Gastroesophageal sphincter (tissue), 4 donors: ENCODE measurements at places on chromosomes 2 and 18. TPM values are rescaled to one million over a fixed set of nuclear protein-coding genes. Genes with fewer than 3 reads are reported as not detected.

The CNTNAP5 gene
- total RNA-seq: not detected

The AKAIN1 gene
- total RNA-seq: not detected

The CXCR1 gene
- total RNA-seq: not detected

The GAREM1 gene
- total RNA-seq: 8.2 TPM

The CELF4 gene
- 0.32 TPM for total RNA-seq

The RGPD3 gene
- 0.62 TPM for total RNA-seq

The KIF3C gene
- 10.4 TPM for total RNA-seq

The TLX2 gene
- 0.27 TPM for total RNA-seq

The SH3RF3 gene
- 10.9 TPM for total RNA-seq

The GKN2 gene
- not detected for total RNA-seq

The EGR4 gene
- not detected for total RNA-seq

The CFAP221 gene
- total RNA-seq: 0.66 TPM

DNA sequence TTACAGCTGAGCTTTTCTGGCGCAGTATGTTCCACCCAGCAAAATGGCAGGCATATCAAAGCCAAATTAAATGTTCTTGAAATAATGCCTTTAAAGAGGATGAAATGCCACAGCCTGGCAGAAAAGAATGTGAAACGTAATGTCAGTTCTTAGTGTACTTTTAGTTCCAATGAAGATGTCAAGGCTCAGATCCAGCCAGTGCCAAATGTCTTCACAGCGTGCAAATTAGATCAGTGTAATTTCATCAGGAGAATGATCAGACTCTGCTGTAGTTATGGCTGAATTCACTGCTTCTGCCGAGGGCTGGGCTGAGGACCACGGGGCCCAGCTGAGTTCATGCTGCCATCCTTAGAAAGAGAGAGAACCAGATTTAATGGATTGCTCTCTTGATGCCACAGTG is 78.7 kb upstream of the ITGA4 start:
- no peak for ATAC-seq

- no peak for ATAC-seq
Measured at GRCh38 chr18:10805587-10806118, 279.8 kb downstream of the NAPG start.

- ATAC-seq: peak; percentile 14
Measured at GRCh38 chr2:234991793-234992192, 40.0 kb downstream of the SH3BP4 start.

- no peak for ATAC-seq
Measured at GRCh38 chr2:98376996-98377395, 30.7 kb downstream of the CNGA3 start.

- no peak for ATAC-seq
Measured at GRCh38 chr2:160213511-160213910, 13.4 kb upstream of the ITGB6 start.

DNA sequence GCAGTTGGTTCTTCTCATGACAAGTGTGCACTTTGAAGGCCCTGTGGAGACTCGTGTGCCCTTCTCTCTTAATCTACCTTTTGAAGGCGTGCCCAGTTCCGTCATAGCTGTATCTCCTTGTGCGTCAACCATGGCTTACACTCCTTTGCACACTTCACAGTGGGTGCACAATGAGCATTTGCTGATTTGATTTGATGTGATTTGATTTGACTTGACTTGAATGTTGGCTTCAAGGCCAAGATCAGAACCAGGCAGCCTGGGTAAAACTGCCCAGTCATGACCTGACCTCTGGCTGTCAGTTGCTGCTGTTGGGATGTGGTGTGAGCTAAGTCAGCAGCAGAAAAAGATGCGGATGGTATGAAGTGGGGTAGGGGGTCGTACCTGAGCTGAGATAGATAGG is 670.3 kb upstream of the HS6ST1 start:
- no peak for ATAC-seq

DNA sequence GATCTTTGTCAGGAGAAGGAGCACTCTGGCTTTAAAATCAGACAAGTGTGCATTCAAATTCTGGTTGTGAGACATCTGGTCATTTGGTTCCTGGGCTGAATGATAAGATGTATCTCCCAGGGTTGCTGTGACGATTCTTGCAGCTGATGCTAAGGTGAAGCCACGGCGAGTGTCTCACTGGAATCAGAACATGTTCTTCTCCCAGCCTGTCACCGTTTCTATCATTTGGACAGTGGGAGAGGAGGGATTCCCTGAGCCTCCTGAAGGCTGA is 68.3 kb downstream of the NCK2 start:
- no peak for ATAC-seq

DNA sequence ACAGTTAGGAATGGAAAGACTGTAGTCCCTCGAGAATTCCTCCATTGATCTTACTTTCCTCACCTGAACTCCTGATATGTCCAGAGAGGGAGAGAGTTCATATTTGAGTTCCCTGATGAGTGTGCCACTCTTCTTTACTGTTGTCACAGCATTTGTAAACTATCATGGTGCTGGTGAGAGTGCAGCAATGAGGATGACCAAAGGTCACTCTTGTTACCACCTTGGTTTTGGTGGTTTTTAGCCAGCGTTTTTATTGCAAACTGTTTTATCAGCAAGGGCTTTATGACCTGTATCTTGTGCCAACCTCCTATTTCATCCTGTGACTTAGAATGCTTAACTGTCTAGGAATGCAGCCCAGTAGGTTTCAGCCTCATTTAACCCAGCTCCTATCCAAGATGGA is 1062.5 kb downstream of the BCL11A start:
- ATAC-seq: no peak

DNA sequence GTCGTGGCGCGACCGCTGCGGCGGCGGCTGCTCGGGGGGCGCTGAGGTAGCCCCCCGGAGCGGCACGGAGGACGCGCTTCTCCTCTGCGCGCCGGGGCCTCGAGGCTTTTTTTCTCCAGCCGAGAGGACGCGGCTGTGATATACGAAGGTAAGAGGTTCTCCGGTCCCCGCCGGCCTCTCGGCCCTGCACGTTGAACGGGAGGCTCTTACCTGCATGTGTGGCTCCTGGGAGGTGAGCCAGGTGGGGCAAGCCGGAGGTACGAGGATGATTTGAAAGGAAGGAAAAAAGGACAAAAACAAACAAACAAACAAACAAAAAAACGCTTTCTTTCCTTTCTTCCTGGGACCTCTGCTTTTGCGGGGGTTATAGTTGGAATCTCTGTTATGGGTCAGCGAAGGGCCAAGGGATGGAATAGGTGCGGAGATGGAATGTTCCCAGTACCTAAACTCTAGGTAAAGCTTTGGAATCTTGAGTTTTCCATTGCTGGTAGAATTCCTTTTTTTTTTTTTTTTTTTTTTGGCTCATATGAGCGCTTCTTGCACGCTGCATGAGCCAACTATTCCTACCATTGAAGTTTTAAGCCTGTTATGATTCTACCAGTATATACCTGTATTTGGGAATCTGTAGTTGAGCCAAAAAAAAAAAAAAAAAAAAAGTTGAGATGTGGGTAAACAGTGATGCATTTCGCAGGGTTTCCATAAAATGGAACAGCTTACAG is 674 bp downstream of the PTPN4 start:
- ATAC-seq: no peak

- ATAC-seq: no peak
Measured at GRCh38 chr2:139170406-139170805, 390.2 kb upstream of the NXPH2 start.

DNA sequence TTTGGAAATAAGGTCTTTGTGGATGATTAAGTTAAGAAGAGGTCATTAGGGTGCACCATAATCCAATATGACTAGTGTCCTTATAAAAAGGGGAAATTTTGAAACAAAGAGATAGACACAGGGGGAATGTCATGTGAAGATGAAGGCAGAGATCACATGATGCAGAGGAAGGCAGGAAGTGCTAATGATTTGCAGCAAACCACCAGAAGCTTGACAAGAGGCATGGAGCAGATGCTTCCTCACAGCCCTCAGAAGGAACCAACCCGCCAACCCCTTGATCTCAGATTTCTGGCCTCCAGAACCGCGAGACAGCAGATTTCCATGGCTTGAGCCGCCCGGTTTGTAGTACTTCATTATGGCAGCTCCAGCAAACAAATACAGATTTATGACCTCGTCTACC is 17.4 kb upstream of the SMARCAL1 start:
- ATAC-seq: no peak

DNA sequence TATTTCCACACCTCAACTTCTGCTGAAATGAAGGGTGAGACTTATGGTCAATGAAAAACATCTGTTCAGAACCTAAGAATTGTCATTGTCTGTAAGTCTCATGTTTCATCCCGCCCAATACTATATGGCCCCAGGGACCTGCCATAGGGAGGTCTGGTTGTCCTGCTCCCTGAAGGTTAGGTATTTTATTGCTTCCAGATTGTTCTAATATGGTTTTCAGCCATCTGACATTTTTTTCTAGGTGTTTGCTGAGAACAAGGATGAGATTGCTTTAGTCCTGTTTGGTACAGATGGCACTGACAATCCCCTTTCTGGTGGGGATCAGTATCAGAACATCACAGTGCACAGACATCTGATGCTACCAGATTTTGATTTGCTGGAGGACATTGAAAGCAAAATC is 7.3 kb downstream of the XRCC5 start:
- no peak for ATAC-seq

DNA sequence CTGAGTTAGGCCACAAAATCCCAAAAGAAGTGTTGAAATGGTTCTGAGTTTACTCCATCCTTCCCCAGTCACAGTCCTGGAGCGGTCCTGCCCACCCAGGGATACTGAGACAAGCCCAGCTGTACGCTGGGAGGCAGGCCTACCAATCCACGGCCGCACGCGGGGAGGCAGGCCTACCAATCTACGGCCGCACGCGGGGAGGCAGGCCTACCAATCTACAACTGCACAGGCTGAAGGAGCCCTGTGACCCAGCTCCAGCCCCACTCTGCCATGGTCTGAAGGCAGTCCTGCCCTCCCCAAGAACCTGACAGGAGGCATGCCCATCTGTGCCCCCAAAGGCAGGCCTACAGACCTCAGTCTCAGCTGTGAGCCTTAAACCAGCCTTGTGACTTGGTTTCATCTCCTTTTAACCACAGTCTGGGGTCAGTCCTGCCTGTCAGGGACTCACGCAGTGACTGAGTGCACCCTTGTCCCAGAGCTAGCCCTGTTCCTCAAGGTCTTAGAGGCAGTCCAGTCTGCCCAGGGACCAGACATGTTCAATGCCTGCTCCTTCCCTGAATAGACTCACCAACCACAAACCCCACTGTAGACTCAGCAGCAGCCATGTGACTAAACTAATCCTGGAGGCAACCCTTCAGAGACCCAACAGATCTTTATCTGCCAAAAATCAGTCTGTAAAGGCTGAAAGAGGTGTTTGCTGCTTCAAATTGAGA is 36.8 kb downstream of the GPC1 start:
- no peak for ATAC-seq

- ATAC-seq: no peak
Measured at GRCh38 chr2:217033186-217033585, 173.3 kb upstream of the TNP1 start.

DNA sequence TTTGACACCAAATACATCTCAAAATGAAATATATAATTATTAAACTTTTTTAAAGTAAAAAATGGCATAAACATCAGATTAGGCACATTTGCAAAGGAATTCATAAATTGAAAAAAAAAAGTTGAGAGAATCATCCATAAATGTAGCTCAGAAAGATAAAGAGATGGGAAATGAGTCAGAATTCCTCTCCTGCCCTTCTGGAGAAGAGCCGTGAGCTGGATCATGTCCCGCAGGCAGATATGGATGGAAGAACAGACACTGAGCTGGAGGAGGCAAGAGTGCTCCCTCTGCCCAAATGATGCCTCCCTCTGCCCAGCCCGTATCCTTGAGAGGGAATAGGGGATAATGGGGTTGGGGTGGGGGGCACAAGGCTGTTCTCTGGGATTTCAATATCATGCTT is 190.9 kb downstream of the TFCP2L1 start:
- no peak for ATAC-seq

DNA sequence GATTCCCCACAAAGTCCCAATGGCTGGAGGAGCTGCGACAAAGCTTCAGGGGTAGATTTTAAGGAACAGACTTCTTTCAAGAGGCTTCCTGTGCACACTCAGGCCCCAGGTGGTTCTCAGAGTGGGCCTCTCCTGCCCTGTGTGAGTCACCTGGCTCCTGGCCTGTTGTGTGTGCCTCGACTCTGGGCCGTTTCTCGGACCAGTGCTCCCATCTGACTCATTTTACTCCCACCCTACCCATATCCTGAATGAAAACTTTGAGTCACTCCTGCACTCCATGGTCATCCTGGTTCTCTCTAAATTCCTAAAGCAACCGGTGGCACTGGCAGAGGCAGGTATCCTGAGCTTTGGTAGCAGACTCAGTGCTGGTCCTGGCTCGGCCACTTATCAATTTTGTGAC is 84.1 kb downstream of the CELF4 start:
- no peak for ATAC-seq

- ATAC-seq: peak; percentile 36
Measured at GRCh38 chr2:62596061-62596921, 90.3 kb upstream of the TMEM17 start.

DNA sequence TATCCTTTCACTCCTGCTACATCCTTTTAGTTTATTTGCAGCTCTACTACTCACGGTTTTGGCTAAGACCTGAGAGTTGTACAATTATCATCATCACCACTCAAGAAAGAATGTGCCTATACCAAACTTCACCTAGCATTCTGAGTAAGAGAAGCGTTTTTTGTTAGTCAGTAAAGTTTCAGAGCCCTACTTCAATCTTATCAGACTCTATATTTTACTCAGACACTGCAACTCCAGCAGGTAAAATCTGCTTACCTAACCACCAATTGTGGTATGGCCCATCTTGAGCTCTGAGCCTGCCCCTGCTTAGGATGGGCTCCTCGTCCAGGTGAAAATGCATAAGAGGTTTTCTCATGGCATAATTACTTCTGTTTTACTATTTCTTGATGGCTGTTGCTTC is 37.1 kb downstream of the ICOS start:
- no peak for ATAC-seq

- no peak for ATAC-seq
Measured at GRCh38 chr2:159683817-159684216, 28.5 kb upstream of the MARCHF7 start.

DNA sequence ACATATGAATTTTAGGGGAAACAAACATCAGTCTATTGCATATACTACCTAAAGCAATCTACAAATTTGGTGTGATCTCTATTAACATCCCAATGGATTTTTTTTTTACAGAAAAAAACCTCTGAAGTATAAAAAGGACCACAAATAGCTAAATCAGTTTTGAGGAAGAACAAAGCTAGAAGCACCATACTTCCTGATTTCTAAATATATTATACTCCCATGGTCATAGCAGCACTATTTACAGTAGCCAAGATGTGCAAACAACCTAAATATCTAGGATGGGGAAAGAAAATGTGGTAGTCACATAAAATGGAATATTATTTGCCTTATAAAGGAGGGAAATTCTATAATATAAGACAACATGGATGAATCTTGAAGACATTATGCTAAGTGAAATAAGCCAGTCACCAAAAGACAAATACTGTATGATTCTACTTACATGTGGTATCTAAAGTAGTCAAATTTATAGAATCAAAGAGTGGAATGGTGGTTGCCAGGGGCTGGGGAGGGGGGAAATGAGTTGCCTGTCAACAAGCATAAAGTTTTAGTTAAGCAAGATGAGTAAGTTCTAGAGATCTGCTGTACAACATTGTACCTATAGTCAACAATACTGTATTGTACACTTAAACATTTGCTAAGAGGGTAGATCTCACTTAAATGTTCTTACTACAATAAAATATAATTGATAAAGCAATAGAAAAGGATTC is 17.6 kb upstream of the CASP8 start:
- ATAC-seq: no peak

- ATAC-seq: no peak
Measured at GRCh38 chr2:175247159-175247558, 65.6 kb upstream of the ATP5MC3 start.

GRCh38 chr2:187854801-187855200 is 300.6 kb upstream of the TFPI start:
- ATAC-seq: no peak

- no peak for ATAC-seq
Measured at GRCh38 chr18:1846640-1847039, 724.7 kb downstream of the METTL4 start.
